Ovary (tissue), 10 donors: ENCODE measurements at places on chromosomes 7 and 10. TPM values are rescaled to one million over a fixed set of nuclear protein-coding genes. Genes with fewer than 3 reads are reported as not detected.

- no peak for DNase-seq
Observed at GRCh38 chr7:68537774-68538071, 1060.6 kb upstream of the AUTS2 start.

GRCh38 chr10:5876181-5876768 lies 13.4 kb downstream of the ANKRD16 start:
- DNase-seq, result no peak

- DNase-seq, result no peak
Observed at GRCh38 chr7:121085922-121086321, 97.4 kb downstream of the CPED1 start.

LAMTOR4 gene
- total RNA-seq, result 204 TPM

LRRTM3 gene
- 1.4 TPM for total RNA-seq
